GM23338 (cell line): ENCODE measurements at places on chromosomes 6 and 20.
A peak's percentile ranks its signal among the peaks of the same experiment; 100 is the strongest.

GRCh38 chr6:68126089-68126749 is 508.9 kb upstream of the ADGRB3 start:
- no peak for DNase-seq

DNA sequence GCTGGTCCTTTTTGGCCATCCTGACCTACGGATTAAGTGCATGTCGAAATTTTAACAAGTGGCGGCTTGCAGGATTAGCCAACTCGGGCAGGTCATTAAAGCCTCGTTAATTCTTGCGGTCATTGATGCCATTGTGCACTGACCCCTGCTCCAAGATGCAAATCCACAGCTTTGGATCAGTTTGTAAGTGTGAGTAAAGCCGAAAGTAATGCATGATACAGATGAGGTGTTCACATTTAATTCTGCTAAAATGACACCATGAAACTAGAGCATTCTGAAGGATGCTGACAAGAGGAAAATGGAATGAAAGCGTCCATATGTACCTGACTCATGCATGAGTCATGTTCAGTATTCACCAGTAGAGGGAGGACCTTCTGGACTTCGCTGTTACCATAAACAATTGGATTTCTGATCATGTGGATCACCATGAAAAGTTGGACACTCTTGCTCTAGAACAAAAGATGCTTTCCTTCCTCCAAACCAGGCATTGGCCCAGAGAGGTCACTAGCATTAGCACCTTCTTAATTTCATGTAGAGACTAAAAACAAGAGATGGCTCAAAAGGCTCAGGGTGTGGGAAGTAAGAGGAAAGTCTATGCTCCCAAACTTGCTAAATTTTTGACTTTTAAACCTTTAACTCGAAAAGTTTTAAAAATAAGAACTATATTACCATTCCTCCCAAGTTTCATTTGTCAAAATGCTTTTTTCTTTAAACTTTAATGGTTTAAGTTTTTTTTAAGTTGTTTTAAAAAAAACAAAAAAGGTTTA is 48.0 kb downstream of the MUC22 start:
- DNase-seq, result peak; percentile 36

DNA sequence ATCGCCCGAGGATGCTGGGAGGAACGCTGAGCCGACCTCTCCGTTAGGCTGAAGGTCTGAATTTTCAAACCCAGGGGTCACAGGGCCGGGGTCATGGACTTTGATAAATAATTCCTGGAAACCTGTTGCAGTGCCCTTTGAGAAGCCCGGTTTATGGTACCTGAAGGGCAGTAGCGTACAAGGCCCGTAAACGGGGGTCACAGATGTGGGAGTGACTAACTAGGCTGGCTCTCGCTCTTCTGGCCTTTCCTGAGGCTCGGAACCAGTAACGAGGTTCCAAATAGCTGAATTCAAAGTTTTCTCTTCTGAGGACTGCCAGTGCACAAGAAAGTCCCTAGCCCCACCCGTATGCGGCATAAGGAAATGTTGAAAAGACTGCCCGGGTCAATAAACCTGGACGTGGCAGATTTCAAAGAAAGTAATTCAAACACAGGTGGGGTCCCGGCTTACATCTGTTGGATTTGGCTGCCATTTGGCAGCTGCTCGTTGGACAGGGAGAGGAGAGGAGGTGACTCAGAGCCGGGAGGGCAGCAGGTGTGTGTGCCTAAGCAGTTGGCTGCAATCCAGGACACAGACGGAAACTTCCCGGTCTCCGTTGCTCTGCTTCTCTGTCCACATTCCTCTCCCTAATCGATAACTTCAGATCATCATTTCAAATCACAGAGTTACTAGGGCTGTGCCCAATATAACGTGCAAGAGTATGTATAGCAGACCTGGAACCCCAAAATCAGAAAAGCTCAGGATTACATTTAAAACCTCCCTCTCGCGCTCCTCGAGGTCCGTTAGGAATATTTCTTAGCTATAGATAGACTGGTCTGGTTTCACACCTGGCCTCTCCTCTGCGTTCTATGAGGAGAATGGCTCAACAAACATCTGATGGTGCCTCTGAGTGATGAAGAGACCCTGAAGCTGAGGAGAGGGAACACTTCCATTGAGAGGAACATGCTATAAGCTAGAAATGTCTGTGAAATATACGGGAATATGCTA is 765 bp upstream of the GMDS start:
- DNase-seq, result peak; percentile 66

DNA sequence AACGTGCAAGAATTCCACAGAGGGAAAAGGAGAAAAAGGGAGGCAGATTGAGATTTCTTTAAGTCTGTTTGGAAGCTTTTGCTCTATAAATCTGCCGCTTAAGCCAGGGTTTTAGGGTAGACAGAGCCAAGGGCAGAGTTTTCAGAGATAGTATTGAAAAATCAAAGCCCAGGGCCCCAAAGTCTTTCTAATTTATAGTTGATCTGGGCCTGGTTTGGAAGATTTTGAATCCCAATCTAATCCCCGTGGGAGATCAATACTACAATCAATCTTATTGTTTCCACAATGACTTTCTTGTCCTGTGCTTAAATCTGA is 3.3 kb downstream of the BMP2 start:
- DNase-seq, result no peak

DNA sequence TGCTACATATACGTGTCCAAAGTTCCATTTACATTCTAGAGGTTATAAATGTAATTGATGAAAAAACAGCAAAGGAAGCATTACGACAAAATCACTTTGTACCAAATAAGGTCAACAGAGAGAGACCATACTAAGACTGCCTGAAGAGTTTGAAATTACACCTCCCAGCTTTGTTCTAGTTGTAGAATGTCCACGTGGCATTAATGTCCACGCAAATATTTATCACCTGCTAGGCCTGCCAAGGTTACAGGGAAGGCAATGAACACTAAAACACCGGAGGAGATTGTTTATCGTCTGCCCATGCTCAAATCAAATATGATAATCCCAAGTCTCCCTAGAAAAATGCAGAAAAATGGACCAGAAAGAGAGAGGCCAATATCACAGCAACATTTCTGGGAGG is 6.2 kb downstream of the RALGAPA2 start:
- DNase-seq, result no peak

DNA sequence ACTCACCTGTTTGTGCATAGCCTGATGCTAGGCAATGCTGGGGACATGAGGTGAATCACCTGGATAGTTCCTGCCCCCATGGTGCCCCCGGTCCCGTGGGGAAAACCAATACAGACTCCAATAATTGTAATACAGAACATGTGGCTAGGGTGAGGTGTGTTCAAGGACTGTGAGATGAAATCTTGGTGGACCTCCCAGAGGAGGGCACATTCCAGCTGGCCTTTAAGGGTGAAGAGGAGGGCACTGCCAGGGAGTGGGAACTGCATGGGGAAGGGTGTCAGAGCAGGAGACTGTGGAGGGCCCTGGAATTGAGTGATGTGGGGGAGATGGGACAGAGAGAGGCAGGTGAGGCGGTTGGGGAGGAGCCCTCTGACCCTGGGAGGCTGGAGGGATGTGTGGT is 2.5 kb downstream of the COX4I2 start:
- DNase-seq, result no peak

GRCh38 chr6:121925024-121925423 is 474.4 kb upstream of the HSF2 start:
- DNase-seq, result no peak

DNA sequence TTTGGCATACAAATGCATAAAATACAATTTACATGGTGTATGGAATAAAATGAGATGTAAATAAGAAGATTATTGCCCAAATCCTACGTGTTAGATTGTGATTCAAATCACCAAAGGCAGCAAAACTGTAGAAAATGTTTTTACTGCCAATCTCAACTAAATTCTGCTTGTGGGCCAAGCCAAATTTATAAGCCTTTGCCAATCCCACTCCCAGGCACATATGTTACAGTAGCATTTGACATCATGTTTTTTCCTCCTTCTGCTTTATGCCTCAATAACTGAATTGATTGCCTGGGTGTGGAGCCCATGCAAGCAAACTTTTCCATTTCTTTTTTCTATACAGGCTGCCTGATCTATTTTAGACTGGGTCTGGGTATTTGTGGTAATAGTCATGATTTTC is 36.3 kb upstream of the LRRC1 start:
- no peak for DNase-seq

GRCh38 chr6:13431059-13431656 is 56.2 kb downstream of the GFOD1 start:
- DNase-seq, result no peak

DNA sequence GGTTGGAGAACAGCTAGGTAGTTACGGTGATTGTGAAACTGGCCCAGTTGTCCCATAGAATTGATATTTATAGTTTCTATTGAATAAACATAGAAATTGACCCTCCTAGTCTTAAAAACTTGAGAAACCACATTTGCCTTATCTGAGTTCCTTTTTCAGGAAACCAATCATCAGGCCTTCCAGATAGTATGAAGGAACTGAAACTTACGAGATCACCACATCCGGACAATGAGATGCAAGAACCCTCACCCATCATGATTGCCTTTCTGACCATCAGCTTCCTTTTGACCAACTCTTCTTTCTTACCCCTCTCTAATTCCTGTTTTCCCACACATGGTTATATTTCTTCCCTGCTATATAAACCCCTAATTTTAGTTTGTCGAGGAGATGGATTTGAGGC is 21.8 kb downstream of the SLC35F1 start:
- DNase-seq, result no peak
